ENCODE measurements at places on chromosomes 1 and 21.

DNA sequence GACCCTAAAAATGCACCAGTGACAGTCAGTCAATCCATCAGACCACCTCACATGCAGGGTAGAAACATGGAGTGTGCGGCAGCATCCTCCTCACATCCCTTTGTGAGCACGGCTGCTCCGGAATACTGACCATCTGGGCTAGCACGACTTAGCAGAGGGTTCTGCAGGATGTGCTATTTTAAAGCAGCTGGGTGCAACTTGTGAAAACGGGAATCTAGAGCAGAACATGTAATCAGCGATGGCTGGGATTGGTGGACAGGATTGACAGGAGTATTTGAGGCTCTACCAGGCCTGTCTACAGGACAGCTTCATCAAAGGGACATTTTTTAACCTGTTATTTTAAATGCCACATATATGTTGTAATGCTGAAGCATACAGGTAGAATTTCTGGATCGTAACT, 16.8 kb upstream of the PLEKHM2 start:
- no peak for DNase-seq

GRCh38 chr1:119007670-119008482, 19.7 kb upstream of the TBX15 start:
- no peak for DNase-seq

- DNase-seq: no peak
These were observed 127.5 kb upstream of the CHODL start for GRCh38 chr21:18117176-18117575.

DNA sequence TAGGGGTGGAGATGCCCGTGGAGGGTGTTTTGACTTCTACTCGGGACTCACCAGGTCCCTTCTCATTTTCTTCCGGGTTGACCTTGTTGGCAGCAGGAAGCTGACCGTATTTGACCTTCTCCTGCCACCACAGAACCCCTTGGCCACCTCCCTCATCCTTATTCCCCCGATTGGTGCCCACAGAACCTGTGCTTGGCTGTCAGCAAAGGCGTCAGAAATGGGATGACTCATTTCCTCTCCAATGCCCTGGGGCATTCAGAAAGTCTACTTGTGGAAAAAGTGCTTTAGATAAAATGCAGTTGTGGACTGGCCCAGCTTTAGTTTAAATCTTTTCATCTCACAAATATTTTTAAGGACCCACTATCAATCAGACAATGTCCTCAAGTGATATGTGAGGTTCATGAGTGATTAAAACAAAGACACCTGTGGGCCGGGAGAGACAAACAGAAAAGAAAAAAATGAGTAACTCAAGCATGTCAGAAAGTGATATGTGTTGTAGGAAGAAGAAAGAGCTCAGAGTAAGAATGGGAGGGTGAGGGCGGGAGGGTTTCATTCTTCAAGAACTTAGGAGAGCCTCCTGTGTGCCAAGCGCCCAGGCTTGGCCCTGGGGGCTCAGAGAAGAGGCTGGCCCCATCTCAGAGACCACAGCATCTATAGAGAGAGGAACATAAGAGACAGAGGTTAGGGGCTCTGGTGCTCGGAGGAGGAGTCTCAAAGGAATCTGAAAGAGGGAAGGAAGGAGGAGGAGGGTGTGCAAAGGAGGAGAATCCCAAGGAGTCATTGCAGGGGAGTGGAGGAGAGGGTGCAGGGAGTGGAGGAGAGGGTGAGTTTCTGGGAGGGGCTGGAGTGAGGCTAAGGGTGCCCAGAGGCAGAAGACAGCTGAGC, 221.6 kb upstream of the VAMP3 start:
- peak; percentile 74 for DNase-seq
